ENCODE measurements at places on chromosomes 6 and 20. TPM values are rescaled to one million over a fixed set of nuclear protein-coding genes. Genes with fewer than 3 reads are reported as not detected.

DNA sequence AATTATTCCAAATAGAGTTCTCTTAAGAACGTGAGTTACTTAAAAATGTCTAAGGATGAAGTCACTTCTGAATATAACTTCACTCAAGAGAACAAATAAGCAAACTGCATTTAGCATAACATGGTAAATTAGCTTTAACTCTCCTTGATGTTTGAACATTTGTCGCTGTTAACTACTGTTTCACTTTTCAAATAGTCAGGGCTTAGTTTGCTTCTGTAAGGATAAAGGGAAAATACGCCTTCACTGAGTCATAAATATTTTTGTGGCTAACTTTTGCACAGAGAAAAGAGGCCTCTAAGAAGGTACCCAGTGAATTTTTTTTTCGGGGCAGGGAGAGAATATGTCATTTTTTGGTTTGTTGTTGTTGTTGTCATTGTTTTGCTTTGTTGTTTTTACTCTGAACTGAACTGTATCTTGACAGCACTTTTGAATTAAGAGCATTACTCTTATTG lies 8.1 kb downstream of the PTPN1 start:
- DNase-seq, result no peak

DNA sequence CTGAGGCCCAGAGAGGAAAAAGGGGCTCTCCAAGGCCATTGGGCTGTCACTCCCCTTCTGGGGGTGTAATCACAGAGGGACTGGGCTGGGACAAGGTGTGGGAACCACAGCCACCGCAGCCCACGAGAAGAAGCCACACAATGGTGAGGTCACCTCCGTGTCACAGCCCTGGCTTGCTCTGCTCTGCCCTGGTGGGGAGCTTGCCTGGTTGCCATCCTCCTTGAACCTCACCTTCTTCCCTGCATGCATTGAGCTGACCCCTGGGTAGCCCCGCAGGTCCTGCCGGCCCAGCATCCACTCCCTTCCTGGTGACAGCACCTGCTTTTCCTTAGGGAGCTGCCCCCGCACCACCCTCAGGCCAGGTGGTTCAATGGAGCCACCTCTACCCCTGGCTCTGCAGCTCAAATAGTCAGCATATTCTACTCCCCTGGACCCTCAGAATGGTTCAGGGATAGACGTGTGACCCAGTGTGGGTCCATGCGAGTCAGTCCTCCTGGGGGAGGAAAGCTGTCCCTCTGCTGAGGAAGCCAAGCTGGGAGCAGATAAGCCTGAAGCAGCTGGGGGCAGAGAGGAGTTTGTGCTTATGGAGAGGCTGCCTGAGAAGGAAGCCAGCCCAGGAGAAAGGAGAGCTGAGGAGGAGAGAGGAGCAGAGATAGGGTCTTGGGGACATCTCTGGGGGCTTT lies 21.3 kb downstream of the RBM38 start:
- DNase-seq, result no peak

DNA sequence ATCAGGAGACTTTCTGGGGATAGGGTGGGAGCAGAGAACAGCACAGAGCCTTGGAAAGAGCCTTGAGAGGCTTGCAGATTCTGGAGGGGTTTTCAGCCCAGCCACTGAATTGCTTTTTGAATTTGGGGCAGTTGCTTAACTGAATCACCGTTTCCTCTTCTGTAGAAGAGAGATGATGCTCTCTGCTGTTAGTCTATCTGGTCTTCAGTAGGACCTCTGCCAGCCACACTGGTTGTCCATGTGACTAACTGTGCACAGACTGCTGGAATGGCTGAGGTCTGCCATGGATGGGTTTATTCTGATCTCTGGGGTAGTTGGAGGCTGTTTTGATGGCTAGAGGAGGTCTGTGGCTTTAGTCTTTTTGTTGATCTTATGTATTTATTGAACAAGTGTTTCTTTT lies 21.4 kb upstream of the PRDM1 start:
- no peak for DNase-seq

DNA sequence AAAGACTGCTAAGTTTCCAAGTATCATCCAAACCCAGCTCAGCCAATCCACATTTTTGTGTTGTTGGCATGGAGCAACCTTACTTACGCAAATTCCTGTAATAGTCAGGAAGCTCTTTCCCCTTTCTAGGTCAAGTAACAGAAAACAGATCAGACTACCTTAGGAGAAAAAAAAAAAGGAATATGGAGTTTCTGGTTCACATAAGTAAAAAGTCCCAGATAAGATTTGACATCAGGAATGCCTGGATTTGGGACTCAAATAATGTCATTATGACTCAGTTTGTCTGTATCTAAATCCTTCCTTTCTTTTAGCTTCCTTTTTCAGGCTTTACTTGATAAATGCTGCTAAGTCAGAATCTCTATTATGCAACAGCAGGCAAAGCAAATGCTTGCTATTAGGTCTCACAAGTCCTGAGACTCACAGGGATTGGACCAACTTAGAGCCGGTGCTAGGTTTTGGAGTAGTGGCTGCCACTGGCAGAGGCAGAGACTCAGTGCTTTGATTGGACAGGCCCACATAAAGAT lies 44.5 kb downstream of the NCOA7 start:
- no peak for DNase-seq

GRCh38 chr6:7976485-7977056 lies 66.0 kb upstream of the TXNDC5 start:
- no peak for DNase-seq

DNA sequence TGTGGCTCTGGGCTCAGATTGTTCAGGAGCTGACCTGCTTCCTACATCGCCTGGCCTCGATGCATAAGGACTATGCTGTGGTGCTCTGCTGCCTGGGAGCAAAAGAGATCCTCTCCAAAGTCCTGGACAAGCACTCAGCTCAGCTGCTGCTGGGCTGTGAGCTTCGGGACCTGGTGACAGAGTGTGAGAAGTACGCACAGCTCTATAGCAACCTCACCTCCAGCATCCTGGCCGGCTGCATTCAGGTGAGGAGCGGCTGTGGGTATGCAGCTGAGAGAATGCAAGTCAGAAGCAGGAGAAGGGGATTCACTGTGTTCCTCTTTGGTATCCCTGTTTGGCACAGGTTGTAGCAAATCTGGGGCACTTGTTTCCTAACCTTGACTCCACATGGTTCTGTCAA lies 17.9 kb downstream of the CUL9 start:
- DNase-seq, result no peak

GRCh38 chr6:16909658-16910360 lies 148.5 kb upstream of the ATXN1 start:
- no peak for DNase-seq

DNA sequence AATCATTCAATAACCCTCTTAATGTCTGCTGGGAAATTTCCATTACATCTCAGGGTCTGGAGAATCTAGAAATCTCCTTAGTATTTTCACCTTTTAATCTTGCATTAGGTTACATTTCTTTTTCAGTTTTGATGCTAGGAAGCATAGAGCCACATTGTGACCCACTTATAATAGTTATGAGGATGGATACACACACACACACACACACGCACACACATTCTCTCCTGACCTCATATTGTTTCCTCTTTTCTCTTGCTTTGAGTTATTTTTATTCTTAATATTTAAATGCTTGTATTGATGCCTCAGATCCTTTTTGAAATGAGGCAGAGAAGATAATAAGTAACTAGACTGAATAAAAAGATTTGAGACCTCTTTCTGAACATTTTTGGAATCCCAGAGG lies 128.4 kb downstream of the KLHL32 start:
- no peak for DNase-seq

- DNase-seq, result no peak
Observed at GRCh38 chr6:4582506-4583417, 193.4 kb upstream of the CDYL start.

DNA sequence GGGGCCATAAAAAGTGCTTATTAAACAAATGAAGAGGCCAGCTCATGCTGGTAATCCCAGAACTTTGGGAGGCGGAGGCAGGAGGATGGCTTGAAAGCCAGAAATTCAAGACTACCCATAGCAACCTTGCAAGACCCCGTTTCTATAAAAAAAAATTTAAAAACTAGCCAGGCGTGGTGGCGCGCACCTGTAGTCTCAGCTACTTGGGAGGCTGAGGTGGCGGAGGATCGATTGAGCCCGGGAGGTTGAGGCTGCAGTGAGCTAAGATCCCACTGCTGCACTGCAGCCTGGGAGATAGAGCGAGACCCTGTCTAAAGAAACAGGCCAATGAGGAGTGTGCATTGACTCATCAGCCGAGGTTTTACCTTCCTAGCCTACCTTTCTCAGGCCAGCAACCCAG lies 15.2 kb downstream of the NPEPL1 start:
- no peak for DNase-seq

DNA sequence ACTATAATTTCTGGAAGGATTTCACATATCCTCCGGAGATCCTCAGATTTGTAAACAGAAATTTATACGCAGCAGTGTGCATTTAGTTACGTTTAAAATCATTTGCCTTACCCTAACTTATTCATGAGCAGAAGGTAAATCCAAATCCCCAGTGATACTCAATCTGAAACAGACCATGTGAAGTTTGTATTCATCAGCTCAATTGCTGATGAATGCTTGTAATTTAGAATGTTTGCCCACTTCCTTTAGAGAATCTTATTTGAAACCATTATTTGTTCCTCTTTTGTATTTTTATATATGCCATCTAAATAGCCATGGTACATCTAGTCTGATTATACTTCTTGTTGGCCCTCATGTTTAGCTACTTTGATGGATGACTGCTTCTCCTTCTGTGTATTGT lies 15.4 kb downstream of the TAAR1 start:
- no peak for DNase-seq

GRCh38 chr20:53623454-53624211 lies 30.0 kb upstream of the ZNF217 start:
- DNase-seq, result peak; percentile 74

- no peak for DNase-seq
Observed at GRCh38 chr6:5610640-5611039, 349.3 kb downstream of the FARS2 start.

DNA sequence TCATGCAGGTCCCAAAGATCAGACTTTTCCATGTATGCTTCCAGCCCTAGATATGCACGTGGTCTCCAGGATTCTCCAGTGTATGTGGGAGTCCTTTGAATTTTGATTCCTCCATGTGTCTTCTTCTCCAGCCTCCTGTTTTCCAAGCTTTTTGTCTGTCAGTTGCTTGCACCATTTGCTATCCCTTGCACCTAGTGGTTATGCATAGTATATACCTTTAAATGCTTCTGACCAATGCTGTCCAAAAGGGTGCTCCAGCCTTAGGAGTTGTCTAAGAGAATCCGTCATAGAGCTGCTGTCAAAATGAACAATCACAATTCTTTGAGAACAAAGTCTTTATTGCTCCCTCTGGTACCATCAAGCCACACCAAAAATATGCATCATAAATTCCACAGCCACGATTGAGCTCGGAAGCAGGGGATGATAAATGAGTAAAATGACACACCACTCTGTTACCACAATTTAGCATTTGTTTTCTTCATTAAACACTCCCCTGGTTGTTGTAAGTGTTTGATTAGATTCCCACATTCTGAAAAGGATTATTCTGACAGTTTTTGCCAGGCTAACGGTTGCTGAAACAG lies 706.2 kb upstream of the GJE1 start:
- no peak for DNase-seq

- DNase-seq, result no peak
Observed at GRCh38 chr20:25061103-25061799, 3.3 kb upstream of the ACSS1 start.

DNA sequence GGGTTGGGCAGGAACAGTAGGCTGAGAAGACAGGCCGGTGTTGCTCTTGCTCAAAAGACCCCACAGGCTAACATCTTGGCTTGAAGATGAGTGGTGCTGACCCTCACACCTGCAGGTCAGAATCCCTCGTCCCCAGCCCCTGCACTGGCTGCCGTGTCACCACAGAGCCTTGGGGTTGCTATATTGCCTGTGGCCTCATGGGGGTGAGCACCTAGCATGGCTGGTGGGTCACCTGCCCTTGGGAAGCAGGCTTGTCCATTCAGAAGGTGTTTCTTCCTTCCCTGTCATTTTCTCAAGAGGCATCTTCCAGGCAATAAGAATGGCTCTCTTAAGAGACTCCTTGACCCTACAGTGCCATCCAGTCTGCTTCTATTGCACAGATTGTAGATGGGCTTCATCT lies 7.7 kb downstream of the SLC22A16 start:
- DNase-seq, result no peak

GRCh38 chr6:108227290-108227689 lies 33.5 kb downstream of the SNX3 start:
- no peak for DNase-seq

- no peak for DNase-seq
Observed at GRCh38 chr6:113733381-113733780, 123.8 kb upstream of the MARCKS start.

BNIP5 gene
- total RNA-seq, result 0.24 TPM

CDH22 gene
- total RNA-seq, result 1.1 TPM

LYRM4 gene
- total RNA-seq, result 35.3 TPM

LY6G6C gene
- not detected for total RNA-seq

PDYN gene
- total RNA-seq, result not detected

CTAGE9 gene
- not detected for total RNA-seq

Data from ovary (tissue), 10 donors.